ENCODE measurements at places on chromosomes 7 and 10.

GRCh38 chr7:78779788-78780187, 673.7 kb downstream of the MAGI2 start:
- no peak for DNase-seq

- peak; percentile 23 for DNase-seq
Measured at GRCh38 chr7:128869138-128869943, 6.7 kb downstream of the ATP6V1F start.

GRCh38 chr7:50273870-50274269, 30.6 kb upstream of the IKZF1 start:
- DNase-seq = no peak

DNA sequence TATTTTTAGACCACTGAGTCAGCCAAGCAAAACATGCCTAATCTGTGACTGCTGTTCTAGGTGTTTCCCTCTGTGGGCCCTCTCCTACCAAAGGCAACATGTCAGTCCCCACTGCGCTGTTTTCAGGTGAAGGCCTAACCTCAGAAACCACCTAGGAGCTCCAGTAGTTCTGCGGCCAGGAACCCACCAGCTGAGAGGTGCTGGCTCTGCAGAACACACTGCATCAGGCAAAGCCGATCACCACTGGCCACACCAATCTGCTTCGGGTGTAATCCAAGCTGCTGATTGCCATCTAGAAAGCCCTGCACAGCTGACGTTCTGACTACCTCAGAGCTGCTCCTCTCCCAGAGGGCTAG, 14.9 kb downstream of the CAMK2G start:
- DNase-seq = no peak

GRCh38 chr10:75016325-75016724, 95.1 kb upstream of the SAMD8 start:
- no peak for DNase-seq

- DNase-seq = peak; percentile 46
Measured at GRCh38 chr7:100568896-100569844, 4.5 kb downstream of the SAP25 start.

GRCh38 chr7:103343332-103343731, 1.2 kb downstream of the DNAJC2 start:
- no peak for DNase-seq

- no peak for DNase-seq
Measured at GRCh38 chr10:120342115-120342714, 114.8 kb upstream of the PLPP4 start.

- DNase-seq = peak; percentile 2
Measured at GRCh38 chr7:150685219-150686029, at the start of gene GIMAP2. Gene GIMAP2, plus strand, starts transcription at chr7:150685706. Its CDS starts 1,354 bp downstream, at chr7:150687060.

DNA sequence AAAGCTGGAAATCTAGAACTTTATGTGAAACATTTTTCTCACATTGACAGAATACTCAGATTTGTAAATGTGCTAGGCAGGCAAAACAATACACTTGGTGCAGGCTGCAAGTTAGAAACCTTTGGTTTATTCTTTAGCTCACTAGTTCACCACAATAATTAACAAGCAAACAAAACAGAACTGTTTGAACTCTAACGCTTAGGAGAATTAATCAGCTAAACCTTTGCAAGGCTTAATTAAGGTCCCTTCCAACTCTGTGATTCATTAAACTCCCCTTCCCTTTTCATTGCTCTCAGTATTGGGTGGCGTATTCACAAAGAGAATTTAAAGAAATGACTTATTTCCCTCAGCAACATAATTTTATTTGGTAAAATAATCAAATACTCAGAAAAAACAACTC, 99.0 kb downstream of the PON1 start:
- no peak for DNase-seq

- DNase-seq = no peak
Measured at GRCh38 chr7:157703534-157704195, 366.9 kb downstream of the DNAJB6 start.

- DNase-seq = no peak
Measured at GRCh38 chr10:71145352-71145945, 66.9 kb upstream of the UNC5B start.

GRCh38 chr7:152522571-152523067, 86.8 kb upstream of the KMT2C start:
- DNase-seq = no peak

DNA sequence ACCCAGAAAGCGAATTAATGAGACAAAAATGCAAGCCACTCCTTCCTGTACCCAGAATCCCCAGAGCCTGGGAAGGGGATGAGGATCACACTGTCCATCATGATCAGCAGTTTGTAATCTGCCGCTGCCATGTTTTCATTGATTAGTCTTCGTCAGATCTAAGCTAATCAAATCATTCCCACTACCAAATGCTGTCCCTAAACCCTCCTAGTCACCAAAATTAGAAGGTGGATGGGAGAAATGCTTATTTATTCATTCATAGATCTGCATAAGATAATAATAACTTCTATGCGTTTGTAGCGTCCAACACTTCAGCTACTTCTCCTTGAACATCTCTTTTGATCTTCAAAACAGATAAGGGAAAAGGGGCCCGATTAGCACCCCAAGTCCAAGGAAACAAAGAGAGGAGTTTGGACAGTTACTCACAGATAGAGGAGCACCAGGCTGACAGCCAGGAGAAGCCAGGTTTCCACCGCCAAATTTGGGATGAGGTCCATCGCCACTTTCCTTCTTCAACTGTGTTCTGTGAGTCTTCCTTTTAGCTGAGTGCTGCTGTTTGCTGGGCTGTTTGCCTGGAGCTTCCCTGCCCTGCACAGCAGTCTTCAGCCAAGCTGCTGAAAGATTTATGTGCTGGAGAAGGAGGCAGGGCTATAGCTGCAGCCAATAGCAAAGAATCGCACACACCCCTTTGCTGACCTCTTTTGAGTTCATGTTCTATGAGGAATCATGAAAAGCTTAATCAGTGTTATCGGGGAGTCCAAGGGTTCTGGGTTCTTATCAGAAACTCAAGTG, at the start of gene CYP3A5:
Gene CYP3A5 (minus strand): TSS at position 597 of the 792 bp plus-strand sequence. CDS start 100 bp downstream, at position 497.
- no peak for DNase-seq

GRCh38 chr10:74165530-74165901, 14.5 kb downstream of the ADK start:
- no peak for DNase-seq

DNA sequence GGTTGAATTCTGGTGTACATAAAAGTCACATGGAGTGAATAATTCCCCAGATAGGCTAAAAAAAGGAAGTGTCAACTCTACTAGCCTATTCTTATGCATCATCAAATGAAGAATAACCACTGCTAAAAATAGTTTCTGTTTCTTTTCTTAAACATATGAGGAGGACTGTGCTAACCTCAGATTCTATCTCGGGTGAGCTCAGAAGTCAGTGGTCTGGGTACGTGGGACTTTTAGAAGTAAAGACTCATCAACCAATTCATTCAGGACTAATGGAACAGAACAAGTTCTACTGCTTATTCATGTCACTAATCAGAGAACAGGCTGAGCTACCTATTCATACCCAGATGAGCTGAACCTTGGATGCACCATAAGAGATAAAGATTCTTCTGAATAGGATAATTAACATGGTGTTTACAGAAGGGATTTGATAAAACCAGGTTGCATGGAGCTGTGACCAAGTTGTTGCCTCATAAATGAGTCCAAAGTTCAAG, 9.5 kb upstream of the ASAH2 start:
- no peak for DNase-seq

GRCh38 chr10:6580279-6581029, 378 bp upstream of the PRKCQ start:
- DNase-seq = peak; percentile 81

GRCh38 chr10:34966040-34966439, 124.1 kb downstream of the CUL2 start:
- DNase-seq = no peak

DNA sequence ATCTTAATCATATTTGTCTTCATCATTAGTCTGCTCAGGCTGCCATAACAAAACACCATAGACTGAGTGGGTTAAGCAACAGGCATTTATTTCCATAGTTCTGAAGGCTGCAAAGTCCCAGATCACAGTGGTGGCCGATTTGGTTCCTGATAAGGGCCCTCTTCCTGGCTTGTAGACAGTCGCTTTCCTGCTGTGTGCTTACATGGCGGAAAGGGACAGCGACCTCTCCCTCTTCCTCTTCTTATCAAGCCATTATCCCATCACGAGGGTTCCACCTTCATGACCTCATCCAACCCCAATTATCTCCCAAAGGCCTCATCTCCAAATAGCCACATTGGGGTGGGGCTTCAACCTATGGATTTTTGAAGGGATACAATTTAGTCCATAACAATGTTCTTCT, 84.0 kb downstream of the LYZL1 start:
- no peak for DNase-seq

Measured in hematopoietic multipotent progenitor cell treated with erythropoietin and hydrocortisone succinate and interleukin-3 and kit ligand, for 15 days (in vitro differentiated cells).